ENCODE measurements at places on chromosomes 3 and 15.

DNA sequence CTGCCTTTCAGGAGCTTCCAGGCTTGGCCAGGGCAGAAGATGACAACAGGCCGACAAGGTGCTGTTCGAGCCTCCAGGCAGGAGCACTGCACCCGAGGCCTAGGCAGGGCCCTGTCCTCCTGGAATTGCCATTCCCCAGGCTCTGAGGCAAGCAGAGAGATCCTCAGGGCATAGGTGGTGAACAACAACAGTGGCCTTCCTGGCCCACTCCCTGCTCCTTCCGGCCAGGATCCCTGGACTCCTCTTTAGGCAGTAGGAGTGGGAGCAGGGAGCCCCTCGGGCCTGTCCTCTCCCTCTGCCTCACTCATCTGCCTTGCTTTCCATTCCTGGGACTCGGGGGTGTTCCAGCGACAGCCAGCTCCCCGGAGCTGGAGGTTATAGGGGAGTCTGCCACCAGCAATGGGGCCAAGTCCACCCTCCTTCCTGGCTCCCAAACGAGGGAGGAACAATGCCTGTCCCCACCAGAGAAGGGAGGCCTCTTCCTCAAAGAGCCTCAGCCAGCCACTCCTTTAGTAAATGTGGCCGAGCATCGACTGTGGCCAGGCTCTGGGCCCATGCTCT lies 135.0 kb downstream of the NUP210 start:
- no peak for DNase-seq

- no peak for DNase-seq
Measured at GRCh38 chr3:162491952-162492351, 995.3 kb downstream of the OTOL1 start.

- no peak for DNase-seq
Measured at GRCh38 chr3:30673425-30674341, 67.3 kb downstream of the TGFBR2 start.

DNA sequence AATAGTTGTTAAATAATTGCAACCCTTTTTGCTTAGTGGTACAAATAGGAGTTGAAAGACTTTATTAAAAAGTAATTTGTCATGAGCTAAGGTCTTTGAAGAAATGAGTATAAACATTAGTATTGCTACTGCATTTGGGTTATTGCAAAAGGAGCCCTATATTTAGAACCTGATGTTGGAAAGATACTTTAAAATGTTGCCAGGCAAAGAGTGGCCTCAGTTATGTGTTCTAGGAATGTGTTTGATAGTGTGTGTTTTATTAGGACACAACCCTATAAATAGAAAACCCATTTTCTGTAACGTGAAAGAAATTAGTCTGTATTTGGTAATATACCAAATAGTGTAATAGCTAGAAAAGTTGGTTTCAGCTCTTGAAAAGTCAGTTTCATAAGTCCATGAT lies 10.7 kb downstream of the VPS8 start:
- no peak for DNase-seq

GRCh38 chr3:132317229-132317948 lies at the start of gene ACP3:
Gene ACP3 (plus strand): TSS chr3:132317407. CDS start chr3:132317457, 50 bp downstream.
- DNase-seq, result peak; percentile 10

DNA sequence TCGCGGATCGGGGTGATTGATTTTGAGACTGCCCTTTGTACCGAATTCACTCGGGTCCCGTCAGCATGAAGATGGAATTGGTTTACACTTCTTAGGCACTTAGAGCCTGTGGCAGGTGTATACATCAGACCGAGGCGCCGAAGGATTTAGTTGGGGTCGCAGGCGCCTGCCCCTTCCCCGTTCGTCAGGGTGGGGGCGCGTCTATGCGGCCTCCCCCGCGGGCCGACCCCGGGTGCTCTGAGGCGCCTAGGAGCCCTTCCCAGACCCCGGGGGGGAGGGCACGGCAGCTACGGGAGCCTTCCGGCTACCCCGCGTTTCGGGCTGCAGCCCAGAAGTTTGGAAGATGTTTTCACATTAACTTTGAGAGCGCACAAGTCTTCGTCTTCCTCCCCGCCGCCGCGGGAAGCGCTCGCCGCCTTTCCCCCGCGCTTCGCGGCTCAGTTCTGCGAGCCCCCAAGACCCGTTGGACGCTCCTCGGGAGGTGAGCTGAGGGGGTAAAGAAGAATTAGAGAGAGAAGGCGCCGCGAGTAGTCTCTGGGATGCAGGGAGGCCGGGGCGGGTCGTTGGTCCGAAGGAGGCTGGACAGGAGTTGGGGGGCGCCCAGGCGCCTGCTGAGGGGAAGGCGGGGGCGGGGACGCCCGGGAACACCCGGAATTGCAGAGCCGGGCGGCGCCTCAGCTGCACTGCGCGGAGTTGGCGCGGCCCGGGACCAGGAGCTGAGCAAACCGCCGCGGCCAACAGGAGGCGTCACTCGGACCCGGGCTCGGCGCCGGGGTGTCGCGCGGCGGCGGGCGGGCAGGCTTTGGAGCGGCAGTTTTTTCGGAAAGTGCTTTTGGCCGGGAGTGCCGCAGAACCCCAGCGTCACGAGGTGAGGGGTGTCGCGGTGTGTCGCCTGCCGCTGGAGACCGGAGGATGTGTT lies 780 bp downstream of the TIPARP start:
- peak; percentile 59 for DNase-seq

GRCh38 chr3:150110097-150110496 lies 139.4 kb upstream of the PFN2 start:
- no peak for DNase-seq

GRCh38 chr3:43675593-43675992 lies 15.1 kb upstream of the ABHD5 start:
- DNase-seq, result no peak

DNA sequence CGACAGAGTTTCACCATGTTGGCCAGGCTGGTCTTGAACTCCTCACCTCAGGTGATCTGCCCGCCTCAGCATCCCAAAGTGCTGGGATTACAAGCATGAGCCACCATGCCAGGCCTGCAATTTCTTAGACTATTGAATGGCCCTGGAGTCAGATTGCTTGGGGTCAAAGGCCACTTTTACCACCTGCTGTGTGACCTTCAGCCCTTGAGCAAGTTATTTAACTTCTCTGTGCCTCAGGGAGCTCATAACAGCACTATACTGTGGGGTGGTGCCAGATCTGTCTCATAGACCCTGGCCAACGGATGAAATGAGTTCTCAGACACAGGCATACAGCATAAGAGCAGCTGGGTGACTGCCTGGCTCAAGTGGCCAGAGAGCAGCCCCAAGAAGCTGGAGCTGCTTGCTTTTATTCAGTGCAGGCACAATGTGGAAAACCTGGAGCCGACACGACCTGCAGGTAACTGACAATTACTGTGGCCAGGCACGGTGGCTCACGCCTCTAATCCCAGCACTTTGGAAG lies 44.9 kb upstream of the FURIN start:
- no peak for DNase-seq

DNA sequence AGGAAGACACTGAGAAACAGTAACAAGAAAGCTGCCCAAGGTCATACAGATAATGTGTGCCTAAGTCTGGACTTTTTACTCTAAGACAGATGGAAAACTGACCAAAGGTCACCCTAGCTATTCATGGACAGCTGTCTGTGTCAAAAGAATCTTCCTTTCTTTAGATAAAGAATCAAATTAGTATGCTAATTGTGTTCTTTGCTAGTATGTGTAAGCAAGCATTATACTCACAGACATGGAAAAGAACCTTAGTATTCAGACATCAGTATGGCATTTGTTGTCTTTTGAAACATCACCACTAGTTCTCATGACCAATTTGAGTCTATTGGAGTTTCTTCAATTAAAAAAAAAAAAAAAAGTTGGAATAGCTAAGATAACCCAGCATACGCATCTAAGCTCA lies 91.8 kb upstream of the SOX2 start:
- no peak for DNase-seq

DNA sequence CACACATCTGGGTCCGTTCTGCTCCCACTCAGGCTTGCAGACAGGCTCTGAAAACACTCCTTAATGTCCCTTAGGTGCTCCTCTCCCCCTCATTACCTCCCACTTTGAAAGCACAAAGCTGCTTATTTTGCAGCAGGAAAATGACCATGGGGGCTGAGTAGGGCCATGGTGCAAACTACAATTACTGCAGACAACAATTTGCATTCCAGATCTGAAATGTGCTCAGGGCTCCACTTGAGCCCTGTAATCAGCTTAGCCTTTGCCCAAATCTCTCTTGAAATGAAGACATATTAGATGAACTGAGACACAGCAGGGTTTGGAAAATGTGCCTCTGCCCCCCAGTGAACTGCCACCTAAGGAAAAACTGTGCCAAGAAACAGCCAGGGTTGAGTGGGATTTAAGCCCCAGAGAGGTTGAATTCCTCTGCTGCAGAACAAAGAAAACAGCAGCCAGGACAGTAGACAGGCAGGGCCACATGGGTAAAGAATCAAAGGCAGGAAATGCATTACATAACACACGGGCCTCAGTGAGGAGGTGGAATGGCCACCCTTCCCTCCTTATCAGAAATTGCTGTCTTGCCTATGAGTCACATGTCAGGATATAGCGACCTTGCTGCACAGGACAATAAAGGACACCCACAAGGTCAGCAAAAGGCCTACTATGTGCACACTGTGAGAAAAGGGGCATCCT lies 126.8 kb upstream of the ARHGEF3 start:
- DNase-seq, result peak; percentile 76

DNA sequence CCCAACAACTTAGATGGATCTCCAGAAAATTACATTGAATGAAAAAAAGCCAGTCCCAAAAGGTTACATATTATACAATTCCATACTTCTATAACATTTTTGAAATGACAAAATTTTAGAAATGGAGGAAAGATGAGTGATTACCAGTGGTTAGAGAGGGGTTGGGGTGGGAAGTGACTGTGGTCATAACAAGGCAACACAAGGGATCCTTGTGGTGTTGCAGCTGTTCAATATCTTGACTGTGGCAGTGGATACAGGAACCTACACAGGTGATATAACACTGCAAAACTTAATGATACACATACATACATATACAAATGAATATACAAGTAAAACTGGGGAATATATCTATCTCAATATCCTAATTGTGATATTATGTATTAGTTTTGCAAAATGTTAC lies 9.6 kb downstream of the GOLGB1 start:
- DNase-seq, result no peak

GRCh38 chr3:162052636-162053035 lies 556.0 kb downstream of the OTOL1 start:
- no peak for DNase-seq

DNA sequence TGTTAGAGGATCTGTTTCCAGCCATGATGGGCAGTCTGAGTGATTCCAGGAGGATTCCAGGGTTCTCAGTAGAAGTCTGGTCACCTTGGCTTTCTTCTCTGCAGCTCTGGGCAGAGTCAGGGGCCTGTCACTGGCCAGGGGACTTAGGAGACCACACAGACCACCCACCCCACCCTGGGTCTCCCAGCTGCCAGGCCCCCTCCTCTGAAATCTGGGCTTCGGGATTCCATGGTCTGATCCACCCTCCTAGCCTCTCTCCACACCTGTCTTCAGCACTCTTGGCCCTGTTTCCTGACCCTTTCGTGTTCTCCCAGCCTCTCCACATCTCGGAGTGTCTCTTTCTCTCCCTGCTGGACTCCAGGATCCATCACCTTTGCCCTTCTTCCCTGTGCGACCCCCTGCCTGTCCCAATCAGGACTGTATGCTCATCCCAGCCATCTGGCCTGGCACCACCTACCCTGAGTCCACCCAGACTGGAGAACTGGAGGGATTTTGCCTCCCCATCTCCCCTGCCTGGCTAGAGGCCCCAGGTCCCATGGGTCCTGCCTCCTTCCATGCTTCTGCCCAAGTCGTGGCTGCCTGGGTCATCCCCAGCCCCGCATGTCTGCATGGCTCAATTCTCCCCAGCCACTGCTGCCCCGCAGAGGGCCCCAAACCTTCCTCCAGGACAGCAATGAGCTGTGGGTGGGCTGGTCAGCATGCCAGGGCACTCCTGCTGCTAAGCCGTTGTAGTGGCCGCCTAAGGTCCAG lies 34.3 kb downstream of the GOLGA6L10 start:
- no peak for DNase-seq

DNA sequence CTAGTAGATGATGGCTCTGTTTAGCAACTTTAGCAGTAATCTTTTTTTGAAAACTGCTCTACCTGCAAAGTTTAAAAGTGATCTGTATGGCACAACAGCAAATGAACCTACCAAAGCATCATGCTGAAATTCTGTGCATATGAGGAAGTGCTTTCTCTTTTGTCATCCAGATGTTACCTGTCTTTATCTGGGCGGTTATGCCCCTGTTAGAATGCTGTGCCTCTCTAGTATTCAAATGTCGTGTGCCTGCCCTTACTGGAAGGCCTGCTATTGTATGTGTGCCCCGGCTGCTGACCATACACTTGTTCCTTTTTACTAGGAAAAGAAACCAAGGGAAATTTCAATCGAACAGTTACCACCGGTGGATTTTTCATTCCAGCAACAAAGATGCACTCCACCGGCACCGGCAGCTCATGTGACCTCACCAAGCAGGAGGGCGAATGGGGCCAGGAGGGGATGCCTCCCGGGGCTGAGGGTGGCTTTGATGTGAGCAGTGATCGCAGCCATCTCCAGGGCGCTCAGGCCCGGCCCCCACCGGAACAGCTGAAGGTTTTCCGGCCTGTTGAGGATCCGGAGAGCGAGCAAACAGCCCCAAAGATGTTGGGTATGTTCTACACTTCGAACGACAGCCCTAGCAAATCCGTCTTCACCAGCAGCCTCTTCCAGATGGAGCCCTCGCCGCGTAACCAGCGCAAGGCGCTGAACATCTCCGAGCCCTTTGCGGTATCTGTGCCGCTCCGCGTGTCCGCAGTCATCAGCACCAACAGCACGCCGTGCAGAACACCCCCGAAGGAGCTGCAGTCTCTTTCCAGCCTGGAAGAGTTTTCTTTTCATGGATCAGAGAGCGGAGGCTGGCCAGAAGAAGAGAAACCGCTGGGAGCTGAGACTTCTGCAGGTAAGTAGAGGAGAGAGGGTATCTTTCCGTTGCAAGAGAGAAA lies 61.6 kb downstream of the TMEM39A start:
- no peak for DNase-seq

DNA sequence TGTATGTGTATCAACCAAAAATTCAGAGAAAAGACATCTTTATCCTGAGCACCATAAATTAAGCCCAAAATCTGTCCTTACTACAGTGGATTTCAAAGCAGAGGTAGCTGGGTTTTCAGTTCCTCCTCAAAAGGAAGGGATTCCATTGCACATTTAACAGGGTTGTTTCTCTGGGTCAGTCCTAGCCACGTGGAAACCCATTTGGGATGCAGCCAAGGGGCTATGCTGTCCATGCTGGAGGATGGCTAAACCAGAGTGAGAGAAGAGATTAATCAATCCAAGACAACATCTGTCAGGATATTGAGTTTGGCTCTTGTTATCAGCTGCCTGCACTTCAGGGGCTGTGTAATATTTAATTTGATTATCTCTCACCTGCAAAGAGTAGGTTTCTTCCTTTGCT lies 28.1 kb downstream of the LSAMP start:
- DNase-seq, result no peak

DNA sequence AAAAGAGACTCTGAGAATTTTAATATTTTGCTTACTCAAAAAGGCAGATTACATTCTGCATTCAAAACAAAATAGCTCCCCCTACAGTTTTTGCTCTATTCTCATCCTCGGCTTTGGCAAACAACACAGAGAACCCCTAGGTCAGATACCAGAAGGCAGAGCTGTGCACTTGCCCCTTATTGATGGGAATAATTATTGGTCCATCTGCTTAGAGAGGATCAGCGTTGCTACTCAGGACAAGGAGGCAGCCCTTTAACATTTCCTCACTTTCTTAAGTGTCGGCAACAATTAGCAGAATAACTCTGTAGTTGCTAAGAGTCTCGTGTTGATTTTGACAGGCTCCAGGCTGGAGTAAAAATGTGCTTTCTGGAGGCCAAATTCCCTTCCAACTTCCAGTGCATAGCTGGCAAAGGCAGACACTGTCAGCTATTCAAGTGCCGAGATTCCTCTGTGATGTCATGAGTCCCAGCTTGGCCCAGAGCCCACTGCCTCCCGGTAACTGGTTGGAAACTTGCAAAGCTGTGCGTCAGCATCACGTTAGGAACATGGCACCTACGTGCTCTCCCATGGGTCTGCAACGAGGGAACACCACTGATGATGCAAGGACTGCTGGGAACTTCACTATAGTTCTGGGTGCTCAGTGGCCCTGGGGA lies 482.7 kb upstream of the ADAMTS9 start:
- peak; percentile 59 for DNase-seq

Data from endothelial cell of umbilical vein (primary cell).